ENCODE measurements at places on chromosomes 11 and 22. TPM values are rescaled to one million over a fixed set of nuclear protein-coding genes. Genes with fewer than 3 reads are reported as not detected.
A peak's percentile ranks its signal among the peaks of the same experiment; 100 is the strongest.

VSIG10L2 gene
- not detected for polyA plus RNA-seq

SEZ6L gene
- polyA plus RNA-seq: 2.7 TPM

ENTHD1 gene
- not detected for polyA plus RNA-seq

OTOG gene
- polyA plus RNA-seq: not detected

DNA sequence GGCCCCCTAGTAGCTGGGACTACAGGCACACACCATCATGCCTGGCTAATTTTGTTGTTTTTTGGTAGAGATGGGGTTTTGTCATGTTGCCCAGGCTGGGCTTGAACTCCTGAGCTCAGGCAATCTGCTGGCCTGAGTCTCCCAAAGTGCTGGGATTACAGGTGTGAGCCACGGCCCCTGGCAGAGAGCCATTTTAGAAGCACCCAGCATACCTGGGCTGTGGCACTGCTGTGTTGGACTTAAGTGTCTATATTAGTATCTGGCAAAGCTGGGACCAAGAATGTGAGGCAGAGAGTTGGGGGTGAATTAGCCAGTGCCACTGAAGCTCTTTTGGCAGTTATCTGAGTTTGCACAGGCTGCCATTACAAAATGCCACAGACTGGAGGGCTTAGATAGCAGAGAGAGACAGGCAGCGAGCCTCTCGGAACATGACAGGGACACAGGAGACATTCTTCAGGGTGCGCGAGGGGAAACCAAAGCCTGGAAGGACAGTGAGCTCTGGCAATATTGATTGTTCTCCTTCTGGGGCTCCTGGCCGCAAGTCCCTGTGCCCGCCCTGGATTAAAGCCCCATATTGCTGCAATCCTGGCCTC, 87.7 kb upstream of the ALX4 start:
- DNase-seq: no peak

- no peak for DNase-seq
Measured at GRCh38 chr11:78647986-78648875, 73.6 kb upstream of the NARS2 start.

DNA sequence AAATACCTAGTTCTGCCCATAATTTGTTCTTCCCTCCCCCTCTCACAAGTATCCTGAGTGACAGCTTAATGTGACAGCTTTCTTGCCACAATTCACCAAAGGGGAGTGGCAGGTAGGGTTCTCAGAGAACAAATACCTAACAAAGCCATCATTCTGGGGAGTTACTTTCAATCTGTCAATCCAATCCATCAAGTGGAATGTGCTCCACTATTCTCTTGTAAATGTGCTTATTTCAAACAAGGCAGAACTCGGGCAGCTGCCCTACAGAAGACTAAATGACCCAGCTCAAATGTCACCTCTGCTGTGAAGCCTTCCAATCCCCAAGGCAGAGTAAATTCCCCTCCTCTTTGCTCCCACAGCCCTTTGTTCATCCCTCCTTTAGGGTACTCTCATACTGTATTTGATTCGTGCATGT, 27.8 kb downstream of the LGR4 start:
- no peak for DNase-seq

GRCh38 chr11:75524665-75525432, 892 bp downstream of the GDPD5 start:
- no peak for DNase-seq

GRCh38 chr11:44608651-44608990, 43.2 kb downstream of the CD82 start:
- no peak for DNase-seq

DNA sequence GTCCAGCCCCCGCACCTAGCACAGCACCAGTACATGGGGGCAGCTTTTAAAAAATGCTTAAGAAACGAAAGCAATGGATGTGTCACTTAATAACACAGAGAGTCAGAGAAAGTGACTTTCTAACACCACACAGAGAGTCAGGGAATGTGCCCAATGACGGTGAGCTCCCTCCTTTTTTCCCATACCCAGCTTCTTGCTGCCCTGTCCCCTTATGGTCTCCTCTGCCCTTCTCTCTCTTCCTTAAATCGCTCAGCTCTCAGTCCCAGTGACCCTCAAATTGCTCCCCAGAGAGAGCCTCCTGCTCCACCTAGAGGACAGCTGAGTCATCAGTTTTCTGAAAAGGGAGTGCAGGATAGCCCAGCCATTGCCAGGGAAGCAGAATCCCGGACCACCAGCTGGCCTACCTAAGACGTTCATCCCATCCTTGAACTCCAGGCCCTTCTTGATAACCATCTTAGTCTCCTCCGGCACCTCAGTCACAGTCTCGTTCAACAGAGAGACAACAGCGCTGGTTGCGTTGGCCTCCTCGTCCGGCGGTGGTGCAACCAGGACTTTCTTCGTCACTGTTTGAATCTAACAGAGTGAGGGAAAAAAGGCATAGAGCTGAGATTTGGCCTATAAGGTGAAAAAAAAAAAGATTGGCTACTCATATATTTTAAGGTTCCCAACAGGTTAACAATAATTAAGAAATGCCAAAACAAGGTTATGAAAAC, 113.5 kb downstream of the SLC1A2 start:
- DNase-seq: peak; percentile 68

DNA sequence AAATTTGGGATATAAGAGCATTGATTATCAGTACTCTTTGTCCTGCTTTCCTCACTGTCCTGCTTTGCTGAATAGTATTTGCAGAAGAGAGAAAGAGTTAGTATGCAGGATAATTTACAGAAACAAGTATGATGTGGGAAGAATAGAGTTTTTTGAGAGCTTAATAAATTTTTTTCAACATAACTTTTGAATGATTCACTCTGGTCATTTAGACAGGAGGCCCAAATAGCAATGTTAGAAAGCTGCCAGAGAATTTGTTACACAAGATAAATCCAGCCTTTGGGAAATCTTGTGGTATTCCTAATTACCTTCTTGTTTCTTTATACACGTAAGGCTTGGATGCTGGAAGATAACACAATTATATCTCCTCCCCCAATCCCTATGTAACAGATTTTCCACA, 484.6 kb downstream of the CNTN5 start:
- DNase-seq: no peak

GRCh38 chr11:64887757-64888405, 9.5 kb upstream of the EHD1 start:
- DNase-seq: peak; percentile 67

GRCh38 chr22:47213571-47214230, 451.3 kb downstream of the TBC1D22A start:
- peak; percentile 46 for DNase-seq

DNA sequence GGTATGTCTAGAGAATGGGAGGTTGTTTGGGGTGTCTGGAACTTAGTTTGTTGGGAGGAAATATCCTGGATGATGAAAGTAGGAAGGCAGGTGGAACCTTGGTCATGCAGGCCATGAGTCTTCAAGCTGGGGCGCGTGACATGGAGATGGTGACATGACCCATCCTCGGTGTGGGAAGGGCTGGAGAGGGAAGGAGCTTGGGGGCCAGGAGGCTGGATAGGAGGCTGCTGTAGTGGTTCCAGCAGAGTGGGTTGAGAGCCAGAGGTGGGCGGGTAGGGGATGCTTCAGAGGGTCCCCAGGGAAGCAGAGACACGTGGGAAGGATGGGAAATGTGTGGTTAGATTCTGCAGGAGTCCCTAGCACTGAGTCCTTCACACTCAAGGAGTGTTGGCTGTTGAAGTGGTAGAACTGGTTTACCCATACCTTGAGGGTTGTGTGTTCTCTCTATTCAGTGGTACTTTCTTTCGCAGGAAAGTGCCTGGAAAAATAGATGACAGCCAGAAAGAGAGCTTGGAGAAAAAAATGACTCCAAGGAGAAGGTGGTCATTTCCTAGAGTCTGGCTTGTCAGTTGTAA, 56.8 kb downstream of the LDLRAD3 start:
- no peak for DNase-seq

DNA sequence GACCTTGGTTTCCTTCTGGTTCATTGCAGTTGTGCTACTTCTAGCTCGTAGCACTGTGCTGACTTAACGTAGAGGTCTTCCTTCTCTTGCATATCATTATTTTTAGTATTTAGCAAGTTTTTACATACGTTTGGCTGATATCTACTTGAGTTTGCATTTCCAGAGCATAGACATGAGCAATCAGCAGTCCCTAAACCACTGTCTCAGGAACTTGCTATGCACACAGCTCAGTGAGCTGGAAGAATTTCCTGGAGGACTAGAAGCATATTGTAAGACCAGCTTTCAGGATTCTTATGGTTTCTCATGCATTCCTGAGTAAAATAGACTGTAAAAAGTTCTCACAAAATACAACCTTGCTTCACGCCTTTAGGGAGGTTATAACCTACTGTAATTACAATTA, 226.7 kb upstream of the PDGFD start:
- no peak for DNase-seq

- DNase-seq: no peak
Measured at GRCh38 chr11:103671143-103671651, 365.2 kb upstream of the DDI1 start.

GRCh38 chr11:66814678-66815077, 28.6 kb upstream of the RCE1 start:
- no peak for DNase-seq

DNA sequence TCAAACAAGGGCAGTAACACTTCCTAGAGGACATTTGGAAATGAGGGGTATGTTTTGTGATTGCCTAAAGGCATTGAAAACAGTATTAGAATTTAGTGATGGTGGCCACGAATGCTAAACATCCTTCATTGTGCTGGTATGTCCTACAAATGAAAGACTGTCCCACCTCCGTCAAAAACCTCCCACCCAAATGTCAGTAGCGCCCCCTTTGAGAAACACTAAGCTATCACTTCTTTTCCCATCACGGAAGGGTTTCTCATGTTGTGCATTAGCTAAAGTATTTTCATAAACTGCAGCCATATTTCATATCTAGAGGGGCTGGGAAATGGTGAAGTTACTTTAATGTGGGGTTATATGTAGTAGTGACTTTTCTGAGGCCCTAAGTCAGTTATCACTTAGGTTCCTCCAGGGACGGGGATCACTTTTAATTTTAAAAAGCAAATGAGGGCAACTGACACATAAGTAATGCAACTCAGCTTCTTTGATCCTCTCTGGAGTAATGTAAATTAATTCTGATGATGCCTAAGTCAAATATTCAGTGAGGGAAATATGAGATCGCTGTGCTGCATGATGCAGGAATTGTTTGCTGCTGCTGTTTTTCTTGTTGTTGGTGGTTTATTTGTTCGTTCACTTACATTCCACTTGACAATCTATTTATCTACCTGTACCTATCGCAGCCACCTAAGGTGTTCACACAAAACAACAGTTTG, 1403.4 kb upstream of the TENM4 start:
- DNase-seq: no peak
